SW480 (cell line): ENCODE measurements at places on chromosomes 7 and 10.

DNA sequence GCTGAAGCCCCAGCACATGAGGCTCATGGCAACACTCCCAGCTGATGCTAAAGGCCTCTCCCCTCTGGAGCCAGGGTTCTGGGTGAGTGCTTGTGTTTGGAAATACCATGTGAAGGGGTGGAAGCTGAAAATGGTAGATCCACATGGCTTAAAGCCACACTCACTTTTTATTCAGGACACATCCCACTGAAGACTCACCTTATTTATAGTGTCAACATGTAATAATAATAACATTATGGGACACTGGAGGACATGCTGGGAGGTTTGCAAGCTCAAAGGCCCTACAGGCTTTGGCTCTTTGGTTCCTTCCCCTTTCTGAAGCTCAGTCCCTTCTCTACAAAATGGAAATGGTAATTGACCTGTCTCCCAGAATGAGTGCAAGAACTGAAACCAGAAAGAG lies 318.0 kb downstream of the GRID1 start:
- DNase-seq: no peak

GRCh38 chr10:1412531-1413189 lies 324.7 kb downstream of the ADARB2 start:
- DNase-seq: no peak

GRCh38 chr10:26803849-26804248 lies 56.9 kb downstream of the ABI1 start:
- DNase-seq: no peak

- DNase-seq: no peak
These were observed 20.6 kb downstream of the EDRF1 start for GRCh38 chr10:125739994-125740679.

- DNase-seq: no peak
These were observed 5.1 kb downstream of the MSRB2 start for GRCh38 chr10:23100331-23101030.

DNA sequence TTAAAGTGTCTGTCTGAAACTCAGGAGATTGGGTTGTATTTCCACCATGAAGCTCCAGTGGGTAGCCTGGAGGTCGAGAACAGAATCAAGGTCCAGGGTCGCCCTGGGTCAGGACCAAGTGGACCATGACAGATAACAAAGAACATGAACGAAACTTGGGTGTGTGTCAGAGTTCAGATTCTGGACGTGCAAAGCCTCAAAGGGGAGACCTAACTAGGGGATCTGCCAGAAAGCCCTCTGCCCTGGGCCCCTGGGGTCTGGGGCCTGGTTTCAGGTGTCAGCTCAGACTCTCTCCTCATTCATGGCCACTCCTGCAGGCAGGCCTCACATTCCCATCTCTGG lies 1.6 kb downstream of the RASSF4 start:
- DNase-seq: no peak

- DNase-seq: no peak
These were observed 60.0 kb upstream of the ACSM6 start for GRCh38 chr10:95133997-95134396.

DNA sequence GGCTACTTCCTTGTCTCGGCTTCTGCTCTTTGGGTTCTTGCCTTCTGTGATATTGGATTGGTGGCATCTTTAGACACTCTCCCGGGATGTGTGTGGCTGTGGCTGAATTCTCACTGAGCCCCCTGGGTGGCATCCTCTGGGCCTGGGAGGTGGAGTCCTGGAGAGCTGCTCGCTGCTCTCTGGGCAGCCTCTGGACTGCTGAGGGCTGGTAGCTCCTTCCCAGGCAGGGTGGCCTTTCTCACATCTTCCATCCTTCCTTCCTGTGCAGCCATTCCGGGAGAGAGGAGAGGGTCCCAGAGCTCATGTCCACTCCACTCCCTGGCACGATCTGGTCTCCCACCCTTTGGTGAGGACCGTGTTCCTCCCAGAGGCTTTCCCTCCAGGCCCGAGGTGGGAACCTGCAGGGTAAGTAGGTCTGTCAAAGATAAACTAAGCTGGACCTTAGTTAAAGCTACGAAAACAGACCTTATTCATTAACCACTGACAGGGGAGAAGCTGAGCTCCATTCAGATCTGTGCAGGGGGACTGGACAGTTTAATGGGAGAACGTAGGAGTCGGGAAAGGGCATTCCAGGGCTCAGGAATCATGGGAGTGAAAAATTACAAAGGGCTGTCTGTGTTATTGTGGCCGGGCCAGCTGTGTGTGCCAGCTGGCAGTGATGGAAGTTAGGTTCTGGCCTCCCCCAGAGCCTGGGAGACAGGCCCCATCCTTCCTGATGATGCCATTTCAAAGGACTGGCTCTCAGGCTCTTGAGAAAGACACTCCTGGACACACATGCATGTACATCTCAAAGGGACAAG lies 8.7 kb downstream of the ATP6V0E2 start:
- DNase-seq: no peak

GRCh38 chr10:112857493-112857892 lies 92.6 kb upstream of the TCF7L2 start:
- no peak for DNase-seq

DNA sequence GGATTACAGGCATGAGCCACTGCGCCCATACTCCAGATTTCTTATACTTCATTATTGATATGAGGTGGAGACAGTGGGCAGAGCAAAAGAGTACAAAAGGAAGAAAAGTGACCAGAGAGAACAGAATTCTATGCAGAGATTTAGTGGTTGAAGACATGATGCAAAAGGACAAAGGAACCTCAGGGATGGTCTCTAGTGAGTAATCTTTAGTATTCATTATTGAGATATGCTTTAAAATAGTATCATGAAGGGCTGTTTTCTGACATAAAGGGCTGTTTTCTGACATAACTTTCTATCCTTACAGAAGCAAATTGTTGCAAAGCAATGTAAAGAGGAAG lies 81.2 kb upstream of the OIT3 start:
- DNase-seq: no peak

GRCh38 chr10:81872206-81872862 lies 2.7 kb upstream of the NRG3 start:
- DNase-seq: no peak

- no peak for DNase-seq
These were observed 66.4 kb upstream of the ZMIZ1 start for GRCh38 chr10:79002336-79002735.

GRCh38 chr10:96637709-96638108 lies 50.9 kb upstream of the TM9SF3 start:
- DNase-seq: no peak

GRCh38 chr7:101676956-101677355 lies 47.9 kb upstream of the MYL10 start:
- no peak for DNase-seq

DNA sequence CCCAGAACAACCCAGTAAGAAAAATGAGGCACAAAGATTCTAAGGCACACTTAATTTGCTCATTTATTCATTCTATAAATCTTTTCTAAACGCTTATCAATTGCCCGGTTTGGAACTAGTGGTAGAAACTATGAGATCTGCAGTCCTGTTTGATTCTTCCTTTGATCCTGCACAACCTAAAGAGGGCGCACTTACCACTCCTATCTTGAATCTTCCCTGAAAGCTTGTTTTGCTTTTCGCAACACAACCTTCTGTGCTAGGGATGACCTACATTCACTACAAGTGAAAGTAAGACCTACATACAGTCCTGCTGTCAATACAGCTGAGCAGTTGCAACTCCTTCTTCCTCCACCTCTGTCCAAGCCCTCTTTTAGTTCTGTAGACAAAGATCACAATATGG lies 12.6 kb upstream of the ARL4A start:
- DNase-seq: peak; percentile 39

DNA sequence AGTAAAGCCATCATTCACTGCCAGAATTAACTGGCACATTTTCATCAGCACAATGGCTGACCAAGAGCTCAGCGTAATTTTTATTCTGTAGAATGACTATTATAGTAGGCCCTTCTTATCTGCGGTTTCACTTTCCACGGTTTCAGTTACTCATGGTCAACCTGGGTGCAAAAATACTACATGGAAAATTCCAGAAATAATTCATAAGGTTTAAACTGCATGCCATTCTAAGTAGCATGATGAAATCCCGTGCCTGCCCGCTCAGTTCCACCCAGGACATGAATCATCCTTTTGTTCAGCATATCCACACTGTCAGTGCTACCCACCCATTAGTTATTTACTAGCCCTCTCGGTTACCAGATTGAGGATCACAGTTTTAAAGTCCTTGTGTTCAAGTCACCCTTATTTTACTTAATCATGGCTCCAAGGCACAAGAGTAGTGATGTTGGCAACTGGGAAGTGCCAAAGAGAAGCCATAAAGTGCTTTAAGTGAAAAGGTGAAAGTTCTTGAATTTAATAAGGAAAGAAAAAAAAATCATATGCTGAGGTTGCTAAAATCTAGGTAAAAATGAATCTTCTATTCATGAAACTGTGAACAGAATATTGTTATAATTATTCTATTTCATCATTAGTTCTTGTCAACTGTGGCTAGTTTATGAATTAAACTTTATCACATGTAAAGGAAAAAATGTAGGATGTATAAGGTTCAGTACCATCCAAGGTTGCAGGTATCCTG lies 204.9 kb downstream of the DOCK4 start:
- peak; percentile 94 for DNase-seq

- DNase-seq: no peak
These were observed 189.7 kb upstream of the SEMA3D start for GRCh38 chr7:85376589-85376988.

- no peak for DNase-seq
These were observed 55.2 kb upstream of the CCAR1 start for GRCh38 chr10:68665841-68666240.

- peak; percentile 17 for DNase-seq
These were observed 1.9 kb downstream of the HOXA9 start for GRCh38 chr7:27163288-27164044.

DNA sequence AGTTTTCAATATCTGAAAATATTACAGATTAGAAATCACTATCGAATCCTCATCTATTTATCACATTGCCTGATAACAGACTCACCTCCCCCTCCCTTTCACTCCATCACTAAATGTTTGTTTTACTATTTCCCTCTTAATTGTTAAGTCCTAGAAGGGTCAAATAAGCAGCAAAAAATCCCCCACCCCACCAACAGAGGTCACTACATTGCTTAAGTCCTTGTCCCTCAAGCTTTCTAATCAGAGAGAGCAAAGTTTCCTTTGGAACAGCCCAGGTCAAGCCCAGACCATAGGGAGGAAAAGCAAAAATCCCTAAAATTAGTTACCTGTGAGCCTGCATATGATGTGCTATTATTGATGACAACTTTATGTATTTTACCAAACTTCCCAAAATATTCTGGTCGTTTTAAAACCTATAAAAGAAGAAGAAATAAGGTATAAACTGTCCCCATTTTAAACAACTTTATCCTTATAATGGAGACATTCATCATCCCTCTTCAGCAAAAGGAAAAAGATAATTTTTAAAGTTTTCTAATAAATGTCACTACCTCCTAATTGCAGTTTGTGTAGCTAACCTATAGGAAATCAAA lies 95.0 kb downstream of the CNOT4 start:
- DNase-seq: peak; percentile 53

DNA sequence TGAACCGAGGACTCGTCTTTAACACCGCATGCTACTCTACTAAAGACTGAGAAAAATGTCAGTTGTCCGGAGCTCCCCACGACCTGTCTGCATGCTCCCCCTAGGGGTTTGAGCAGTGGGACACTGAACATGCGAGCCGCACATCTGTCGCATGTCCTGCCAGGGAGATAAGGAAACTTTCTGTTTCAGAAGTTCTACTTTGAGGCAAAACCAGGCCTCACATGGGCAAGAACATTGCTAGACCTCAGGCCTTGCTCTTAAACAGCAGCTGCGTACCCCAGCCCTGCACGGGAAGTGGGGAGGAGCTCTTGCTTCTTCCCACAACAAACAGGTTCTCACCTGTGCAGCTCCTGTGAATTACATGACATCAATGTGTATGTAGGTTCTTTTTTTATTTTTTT lies 30.3 kb upstream of the HERPUD2 start:
- no peak for DNase-seq

DNA sequence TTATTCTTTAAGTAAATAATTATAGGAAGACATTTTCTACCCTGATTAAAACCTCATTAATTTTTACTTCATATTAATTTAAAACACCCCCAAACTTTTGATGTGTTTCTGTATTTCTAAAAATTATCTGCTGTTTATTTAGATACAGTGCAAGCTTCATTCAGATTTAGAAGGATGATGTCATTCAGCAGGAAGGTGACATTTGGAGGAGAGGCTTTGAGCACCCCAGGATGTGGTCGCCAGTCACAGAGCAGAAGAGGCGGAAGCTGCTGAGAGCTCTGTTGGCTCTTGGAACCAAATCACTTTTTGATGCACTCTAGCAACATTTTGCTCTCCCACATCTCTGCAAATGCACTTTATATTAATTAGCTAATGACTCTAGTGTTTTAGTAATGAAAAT lies 233.9 kb upstream of the CACNA2D1 start:
- DNase-seq: peak; percentile 50
